ENCODE measurements at places on chromosomes 3 and 15.

- no peak for DNase-seq
Measured at GRCh38 chr3:196268284-196269163, 19.0 kb downstream of the PCYT1A start.

GRCh38 chr3:143590660-143591059, 257.6 kb downstream of the SLC9A9 start:
- DNase-seq: no peak

- no peak for DNase-seq
Measured at GRCh38 chr3:89414270-89414669, 306.8 kb downstream of the EPHA3 start.

DNA sequence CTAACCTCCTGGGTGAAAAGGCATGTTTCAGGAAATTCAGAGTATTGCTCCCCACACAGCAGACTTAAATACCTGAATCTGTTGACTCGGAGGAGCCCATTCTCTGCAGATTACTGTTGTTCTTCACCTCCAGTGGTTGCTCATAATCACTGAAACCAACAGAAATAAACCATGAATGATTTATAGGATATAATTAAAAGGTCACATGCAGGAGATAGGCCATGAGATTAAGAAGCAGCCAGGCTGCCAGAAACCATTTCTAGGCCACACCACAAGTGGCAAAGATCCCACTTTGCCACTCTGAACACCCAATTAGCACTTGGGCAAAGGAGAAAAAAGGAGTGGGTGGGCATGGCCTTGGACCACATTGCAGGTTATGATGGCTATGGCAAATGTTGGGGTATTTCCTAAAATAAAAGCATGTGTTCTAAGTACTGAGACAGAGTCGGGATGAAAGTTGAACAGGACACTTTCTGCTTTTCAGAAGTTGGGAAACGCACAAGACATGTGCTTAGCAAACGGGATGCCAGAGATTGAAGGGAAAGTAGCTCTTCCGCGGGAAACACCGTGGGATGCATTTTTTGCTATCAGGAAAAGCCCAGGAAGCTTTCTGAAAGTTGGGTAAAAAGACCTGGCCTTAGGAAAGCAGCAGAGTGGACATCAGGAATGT, 1.5 kb downstream of the CDC25A start:
- DNase-seq: no peak

DNA sequence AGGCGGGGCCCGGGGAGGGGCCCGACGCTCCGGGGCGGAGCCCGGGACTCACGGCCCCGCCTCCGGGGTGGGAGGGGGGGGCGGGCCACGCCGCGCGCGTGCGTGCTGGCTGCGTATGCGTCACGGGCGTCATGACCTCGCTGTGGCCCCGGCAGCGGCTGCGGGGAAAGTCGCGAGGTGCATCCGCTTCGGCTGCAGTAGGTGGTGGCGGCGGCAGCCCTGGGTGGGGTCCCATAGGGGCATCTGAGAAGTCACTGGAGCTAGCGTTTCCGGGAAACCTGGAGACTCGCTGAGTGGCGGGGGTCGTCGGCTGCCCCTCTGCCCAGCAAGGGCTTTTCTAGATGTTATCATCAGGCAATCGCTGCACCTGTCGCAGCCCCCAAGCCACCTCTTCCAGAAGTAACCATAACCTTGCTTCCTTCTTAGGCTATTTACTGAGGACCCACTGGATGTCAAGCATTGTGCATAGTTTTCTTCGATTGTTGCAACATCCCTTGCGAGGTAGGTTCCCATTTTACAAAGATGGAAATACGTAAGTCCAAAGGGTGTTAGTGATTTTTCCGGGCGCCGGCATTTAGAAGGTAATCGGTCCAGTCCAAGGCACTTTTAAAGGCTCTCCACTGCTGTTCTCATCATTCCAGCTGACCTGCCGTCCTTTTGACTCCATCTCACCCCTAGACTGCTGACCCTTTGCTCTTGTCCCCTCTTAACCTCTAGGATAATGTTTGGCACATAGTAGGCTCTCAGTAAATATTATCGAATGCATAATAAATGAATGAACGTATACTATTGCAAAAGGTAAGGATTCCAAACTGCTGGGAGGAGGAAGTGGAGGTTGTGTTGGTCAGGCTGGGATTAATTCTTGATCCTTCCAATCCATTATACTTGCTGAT, at the start of gene GDPGP1:
GDPGP1 (plus strand) TSS at position 114 of the 893 bp plus-strand sequence. CDS start 6,700 bp downstream, outside the sequence.
- DNase-seq: no peak

- DNase-seq: no peak
Measured at GRCh38 chr3:105351821-105352220, 14.9 kb upstream of the ALCAM start.

GRCh38 chr3:101020351-101021015, 27.3 kb upstream of the ABI3BP start:
- DNase-seq: no peak

- DNase-seq: no peak
Measured at GRCh38 chr15:33451385-33451784, 140.6 kb downstream of the RYR3 start.

GRCh38 chr15:41965441-41966413, 6.6 kb downstream of the EHD4 start:
- peak; percentile 5 for DNase-seq

DNA sequence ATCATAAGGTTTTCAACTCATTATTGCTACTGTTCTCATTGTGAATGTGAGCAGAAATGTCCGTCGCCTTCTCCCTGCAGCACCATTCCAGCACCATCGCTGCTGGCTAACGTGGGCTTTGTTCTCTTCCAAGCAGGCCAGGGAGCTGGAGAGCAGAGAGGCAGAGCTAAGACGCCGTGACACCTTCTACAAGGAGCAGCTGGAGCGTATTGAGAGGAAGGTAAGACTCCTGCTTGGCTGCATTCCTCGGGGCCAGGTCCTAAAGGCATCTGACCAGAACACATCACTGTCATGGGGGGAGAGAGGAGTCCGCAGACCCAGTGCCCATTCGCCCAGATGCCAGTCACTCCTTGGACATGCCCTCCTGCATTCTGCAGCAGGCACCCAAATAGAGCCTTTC, 130.4 kb upstream of the PLXNA1 start:
- no peak for DNase-seq

DNA sequence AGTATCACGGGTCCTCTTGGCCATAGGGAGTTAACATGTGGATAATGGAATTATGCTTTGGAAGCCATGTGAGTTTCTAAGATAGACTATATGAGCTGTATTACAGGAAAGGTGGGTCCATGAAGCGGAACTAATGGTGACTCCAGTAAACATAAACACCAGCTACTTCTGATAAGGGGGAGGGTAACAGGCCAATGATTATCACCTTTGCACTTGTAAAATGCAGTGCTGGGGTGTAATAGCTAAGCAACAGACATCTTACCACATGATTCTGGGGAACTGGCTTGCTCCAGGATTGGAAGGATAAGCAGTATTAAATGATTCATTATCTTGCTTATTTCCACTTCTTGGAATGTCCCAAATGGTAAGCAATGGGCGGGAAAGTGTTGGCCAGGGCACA, 61.4 kb upstream of the CD47 start:
- DNase-seq: no peak

- DNase-seq: no peak
Measured at GRCh38 chr3:38121451-38121831, 15.5 kb downstream of the ACAA1 start.

- DNase-seq: peak; percentile 82
Measured at GRCh38 chr3:127547761-127548605, 42.5 kb downstream of the TPRA1 start.

DNA sequence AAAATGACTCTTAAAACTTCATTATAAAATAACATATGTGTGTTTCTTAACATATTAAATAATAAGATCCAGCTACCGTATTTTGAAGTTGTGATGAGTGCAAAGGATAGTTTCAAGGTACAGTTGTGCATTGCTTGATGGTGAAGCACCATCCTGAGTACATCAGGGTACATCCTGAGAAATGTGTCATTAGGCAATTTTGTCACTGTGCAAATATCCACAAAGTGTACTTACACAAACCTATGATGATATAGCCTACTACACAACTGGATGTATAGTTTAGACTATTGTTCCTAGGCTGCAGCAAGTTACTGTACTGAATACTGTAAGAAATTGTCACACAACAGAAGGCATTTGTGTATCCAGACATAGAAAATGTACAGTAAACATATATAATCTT, 20.8 kb upstream of the TM4SF1 start:
- no peak for DNase-seq

DNA sequence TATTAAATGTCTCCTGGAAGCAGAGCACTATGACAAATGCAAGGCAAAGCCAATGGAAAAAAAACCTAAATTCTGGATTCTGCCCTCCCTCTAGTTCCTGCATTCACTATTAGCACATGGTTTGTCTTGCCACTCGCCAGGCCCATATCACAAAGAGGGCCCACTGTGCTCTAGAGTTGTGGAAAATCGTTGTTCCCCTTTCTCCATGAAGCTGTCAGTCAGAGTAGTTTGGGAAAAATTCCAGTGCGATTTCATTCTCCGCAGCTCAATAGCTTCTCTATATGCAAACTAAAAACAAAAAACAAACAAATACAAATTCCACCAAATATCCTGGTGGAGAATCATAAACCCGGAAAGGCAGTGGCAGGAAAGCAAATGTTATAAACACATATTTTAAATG, 77.3 kb downstream of the RORA start:
- DNase-seq: no peak

GRCh38 chr15:72838311-72838731, 54.8 kb upstream of the ADPGK start:
- no peak for DNase-seq

DNA sequence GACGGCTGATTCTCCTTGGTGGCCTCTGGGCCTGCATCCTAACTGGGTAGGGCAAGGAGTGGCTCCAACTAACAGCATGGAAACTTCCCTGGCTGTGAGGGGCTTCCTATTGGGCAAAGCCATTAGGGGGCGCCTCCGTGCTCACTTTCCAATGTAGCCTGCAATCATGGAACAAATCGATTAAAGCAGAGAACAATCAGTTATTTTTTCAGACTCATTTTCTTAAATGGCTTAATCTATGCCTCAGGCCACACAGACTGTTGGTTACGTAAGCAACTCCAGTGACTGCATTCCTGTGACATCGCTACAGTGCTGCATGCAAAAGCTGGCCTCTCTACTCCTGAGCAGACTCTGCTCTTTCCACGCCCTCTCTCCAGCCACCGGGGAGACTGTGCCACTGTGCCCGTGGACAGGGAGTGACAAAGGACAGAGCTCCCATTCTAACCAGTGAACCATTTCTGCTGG, 278.9 kb downstream of the KLF13 start:
- DNase-seq: no peak

- no peak for DNase-seq
Measured at GRCh38 chr3:158402590-158402989, 168.4 kb upstream of the MLF1 start.

GRCh38 chr3:114389156-114389555, 95.3 kb downstream of the TIGIT start:
- no peak for DNase-seq

GRCh38 chr3:13902648-13903238, 22.9 kb upstream of the WNT7A start:
- no peak for DNase-seq

DNA sequence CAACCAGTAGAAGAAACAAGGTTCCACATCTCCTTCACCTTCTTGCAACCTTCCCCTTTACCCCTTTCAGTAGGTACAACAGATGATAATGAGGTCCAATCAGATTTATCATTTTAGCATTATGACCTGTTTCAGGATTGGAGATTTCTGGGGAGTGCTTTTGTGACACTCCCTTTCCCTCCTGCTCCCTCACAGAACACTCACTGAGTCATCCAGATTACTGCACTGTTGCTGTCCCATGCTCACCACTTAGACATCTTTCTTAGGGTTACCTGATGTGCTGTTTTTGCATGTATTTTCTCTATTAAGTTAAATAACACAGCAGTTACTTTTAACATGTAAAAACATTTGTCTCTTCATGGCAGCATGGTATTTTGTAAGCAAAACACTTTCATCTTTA, 118.5 kb downstream of the MFSD1 start:
- DNase-seq: no peak

DNA sequence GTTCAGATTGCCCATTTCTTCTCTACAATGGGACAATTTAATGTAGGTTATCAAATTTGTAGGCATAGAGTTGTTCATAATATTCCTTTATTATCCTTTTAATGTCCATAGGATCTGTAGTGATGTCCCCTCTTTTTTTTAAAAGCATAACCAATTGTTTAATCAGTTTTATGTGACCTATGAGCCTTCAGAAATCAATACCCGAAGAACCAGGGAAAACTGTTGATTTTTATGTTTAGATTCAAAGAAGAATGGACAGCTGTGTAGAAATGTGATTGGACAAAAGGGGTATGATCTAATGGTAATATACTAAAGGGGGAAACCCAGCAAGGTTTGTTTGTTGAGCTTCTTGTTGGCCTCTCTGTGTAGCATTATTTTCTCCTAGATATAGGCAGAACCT, 39.5 kb downstream of the SUSD5 start:
- DNase-seq: no peak

GRCh38 chr3:5616873-5617272, 429.4 kb downstream of the EDEM1 start:
- DNase-seq: no peak

DNA sequence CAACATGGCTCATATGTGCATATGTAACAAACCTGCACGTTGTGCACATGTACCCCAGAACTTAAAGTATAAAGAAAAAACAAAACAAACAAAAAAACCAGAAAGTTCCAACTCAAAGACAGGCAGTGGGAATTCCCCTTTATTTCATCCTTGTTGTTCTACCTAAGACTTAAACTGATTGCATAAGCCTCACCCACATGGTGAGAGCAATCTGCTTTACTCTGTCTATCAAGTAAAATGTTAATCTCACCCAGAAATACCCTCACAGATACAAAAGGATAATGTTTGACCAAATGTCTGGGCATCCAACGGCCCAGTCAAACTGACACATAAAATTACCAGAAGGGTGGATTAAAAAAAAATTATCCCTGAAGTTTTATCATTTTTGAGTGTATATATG, 190.9 kb upstream of the PLSCR5 start:
- DNase-seq: no peak

DNA sequence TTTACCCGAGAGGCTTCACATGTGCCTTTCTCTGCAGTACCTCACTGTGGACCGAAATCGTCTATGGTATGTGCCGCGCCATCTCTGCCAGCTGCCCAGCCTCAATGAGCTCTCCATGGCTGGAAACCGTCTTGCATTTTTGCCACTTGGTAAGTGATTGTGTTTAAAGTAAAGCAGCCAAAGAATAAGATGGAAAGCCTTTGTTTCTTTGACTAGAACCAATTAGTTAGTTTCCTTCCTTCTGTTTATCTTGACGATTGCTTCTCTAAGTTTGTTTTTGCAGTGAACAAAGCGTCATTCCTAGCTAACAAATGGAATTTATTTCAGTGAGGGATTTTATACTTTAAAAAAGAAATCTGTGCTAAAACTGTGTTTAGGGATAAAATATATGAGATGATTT, 82.7 kb downstream of the LRRC28 start:
- no peak for DNase-seq

DNA sequence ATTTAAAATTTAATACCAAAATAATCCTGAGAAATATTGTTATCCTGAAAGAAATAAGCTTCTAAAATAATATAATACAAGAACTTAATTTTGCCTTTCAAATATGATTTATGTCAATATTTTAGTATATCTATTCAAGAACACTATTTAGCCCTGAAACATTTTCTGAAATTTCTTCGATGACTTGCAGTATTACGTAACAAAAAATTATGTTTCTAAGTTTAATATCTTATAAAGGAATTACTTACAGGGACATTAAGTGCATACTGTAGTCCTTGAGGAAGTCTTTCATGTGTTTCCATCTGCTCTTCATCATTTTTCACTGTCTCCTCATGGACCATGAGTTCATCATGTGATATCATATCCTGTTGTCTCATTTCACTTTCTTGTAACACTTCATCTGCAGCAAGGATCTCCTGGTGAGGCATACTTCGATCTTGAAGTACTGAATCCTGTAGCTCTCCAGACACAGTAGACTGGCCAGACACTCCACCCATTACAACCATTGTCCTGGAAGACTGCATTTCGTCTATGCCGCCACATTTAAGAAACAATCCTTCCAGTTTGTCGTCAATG, 62.0 kb downstream of the ZNF148 start:
- DNase-seq: no peak

All from transverse colon (tissue), 4 donors.